Stimulated activated CD8-positive, alpha-beta memory T cell treated with anti-CD3 and anti-CD28 coated beads, Interleukin-15, amount 100 ng/mL, for 1 hour (primary cell): ENCODE measurements at places on chromosomes 6 and 20.

DNA sequence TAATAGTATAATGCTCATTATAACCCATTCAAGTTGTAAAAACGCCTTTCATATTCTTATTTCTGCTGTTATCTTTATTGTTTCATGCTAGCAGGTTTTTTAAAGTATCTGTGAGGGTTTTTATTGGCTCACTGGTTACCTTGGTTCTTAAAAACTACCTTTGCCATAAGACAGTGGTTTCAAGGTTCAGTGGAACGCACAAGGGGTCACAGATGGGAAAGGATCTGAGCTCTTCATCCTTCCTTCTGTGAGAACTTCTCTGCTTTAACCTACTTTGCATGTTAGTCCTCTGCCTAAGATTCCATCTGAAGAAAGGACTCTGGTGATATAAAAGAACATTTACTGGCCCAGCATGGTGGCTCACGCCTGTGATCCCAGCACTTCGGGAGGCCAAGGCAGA, 492.6 kb downstream of the CD83 start:
- no peak for DNase-seq

GRCh38 chr6:19831358-19831757, 5.8 kb upstream of the ID4 start:
- no peak for DNase-seq

GRCh38 chr6:111486921-111487320, 3.9 kb upstream of the REV3L start:
- DNase-seq: no peak

- no peak for DNase-seq
These were observed 21.0 kb downstream of the SRSF3 start for GRCh38 chr6:36615018-36615761.

- no peak for DNase-seq
These were observed 198.0 kb downstream of the SIM1 start for GRCh38 chr6:100266494-100267401.

DNA sequence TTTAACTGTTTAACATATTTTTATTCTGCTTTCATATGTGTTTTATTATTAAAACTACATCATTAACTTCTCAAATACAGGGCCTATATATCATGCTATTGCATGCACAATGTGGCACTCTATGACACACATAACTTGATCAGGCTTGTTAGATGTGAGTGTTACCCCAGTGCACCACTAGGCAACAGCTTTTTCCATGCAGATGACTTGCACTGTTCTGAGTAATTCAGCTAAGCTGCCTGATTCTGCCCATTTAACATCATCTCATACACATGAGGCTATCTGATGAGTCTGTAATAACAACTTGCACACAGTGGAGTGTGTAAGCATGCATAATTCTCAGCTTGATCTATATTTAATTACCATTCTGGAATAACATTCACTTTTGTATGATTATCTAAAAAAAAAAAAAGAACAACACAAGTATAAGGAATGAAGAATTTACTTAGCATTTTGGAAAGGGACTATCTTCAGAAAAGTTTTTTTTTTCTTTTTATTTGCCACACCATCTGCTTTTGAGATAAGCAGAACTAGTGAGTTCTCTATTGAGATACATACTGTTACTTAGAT, 83.1 kb downstream of the GRM1 start:
- no peak for DNase-seq
